Urothelium cell line (cell line): ENCODE measurements at places on chromosomes 4 and X.
A peak's percentile ranks its signal among the peaks of the same experiment; 100 is the strongest.

GRCh38 chr4:65393078-65393477 lies 277.2 kb downstream of the EPHA5 start:
- DNase-seq = no peak

DNA sequence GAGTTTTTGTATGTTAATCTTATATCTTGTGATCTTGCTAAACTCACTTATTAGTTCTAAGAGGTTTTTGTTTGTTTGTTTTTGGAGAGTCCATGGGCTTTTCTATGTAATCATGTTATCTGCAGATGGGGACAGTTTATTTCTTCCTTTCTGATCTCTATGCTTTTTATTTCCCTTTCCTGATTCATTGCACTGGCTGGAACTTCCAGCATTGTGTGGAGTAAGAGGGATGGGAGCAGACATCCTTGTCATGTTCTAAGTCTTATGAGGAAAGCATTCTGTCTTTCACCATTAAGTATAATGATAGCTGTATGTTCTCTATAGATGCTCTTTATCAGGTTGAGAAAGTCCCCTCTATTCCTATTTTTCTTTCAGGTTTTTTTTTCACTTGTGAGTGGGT lies 90.6 kb upstream of the TBC1D9 start:
- no peak for DNase-seq

DNA sequence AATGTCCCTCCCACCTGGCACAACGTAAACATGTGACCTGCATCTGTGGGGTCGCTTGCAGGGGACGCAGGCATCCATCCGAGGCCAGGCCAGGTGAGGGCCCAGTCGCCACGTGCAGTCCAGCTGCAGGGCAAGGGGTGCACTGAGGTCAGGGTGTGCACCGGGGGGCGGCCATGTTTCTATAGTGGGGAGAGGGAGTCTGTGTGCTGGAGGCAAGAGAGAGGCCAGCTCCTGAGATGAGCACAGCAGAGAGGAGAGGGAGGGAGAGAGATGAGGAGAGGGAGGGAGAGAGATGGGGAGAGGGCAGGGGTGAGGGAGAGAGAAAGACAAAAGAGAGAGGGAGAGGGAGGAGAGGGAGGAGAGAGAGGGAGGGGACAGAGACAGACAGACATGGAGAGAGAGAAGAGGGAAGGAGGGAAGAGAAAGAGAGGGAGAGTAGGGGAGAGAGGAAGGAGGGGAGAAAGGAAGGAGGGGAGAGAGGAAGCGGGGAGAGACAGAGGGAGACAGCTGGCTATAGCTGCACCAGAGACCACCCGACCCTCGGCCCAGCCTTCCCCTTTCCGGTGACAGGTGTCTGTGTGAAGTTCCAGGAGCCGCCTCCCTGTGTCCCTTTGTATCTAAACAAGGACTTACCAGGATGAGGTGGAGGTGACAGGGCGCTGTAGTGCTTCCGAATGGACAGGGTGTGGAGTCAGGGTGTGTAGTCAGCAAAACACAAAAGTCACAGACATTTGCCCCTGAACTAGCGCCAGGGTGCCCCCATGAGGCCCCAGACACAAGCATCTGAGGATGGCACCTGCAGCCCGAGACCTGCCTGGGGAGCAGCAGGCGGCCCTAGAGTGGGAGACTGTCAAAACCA lies 68.7 kb downstream of the ADRA2C start:
- no peak for DNase-seq

GRCh38 chrX:83916525-83916924 lies 55.6 kb downstream of the CYLC1 start:
- DNase-seq = peak; percentile 22

GRCh38 chr4:70874268-70875156 lies 27.7 kb upstream of the MOB1B start:
- no peak for DNase-seq

DNA sequence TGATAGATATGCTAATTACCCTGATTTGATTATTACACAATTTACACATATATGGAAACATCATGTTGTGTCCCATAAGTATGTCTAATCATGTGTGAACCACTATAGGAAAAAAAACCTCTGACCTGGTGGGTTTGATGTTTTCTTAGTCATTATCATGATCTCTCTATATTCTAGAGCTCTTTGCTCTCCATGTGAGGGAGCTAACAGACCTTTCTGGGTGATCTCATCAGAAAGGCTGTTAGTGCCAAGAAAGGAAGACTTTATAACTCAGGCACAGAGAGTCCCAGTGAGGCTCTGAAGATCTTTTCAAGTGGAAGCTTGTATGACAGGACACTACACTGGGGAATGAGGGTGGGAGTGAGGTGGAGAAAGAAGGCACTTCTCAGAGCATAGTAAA lies 527.7 kb upstream of the MAGEB2 start:
- peak; percentile 0 for DNase-seq

- peak; percentile 5 for DNase-seq
Observed at GRCh38 chrX:12548746-12549145, 242.5 kb upstream of the PRPS2 start.

- no peak for DNase-seq
Observed at GRCh38 chr4:13627178-13627605, 333 bp downstream of the BOD1L1 start.

GRCh38 chr4:48722509-48723446 lies 57.3 kb downstream of the FRYL start:
- DNase-seq = no peak

DNA sequence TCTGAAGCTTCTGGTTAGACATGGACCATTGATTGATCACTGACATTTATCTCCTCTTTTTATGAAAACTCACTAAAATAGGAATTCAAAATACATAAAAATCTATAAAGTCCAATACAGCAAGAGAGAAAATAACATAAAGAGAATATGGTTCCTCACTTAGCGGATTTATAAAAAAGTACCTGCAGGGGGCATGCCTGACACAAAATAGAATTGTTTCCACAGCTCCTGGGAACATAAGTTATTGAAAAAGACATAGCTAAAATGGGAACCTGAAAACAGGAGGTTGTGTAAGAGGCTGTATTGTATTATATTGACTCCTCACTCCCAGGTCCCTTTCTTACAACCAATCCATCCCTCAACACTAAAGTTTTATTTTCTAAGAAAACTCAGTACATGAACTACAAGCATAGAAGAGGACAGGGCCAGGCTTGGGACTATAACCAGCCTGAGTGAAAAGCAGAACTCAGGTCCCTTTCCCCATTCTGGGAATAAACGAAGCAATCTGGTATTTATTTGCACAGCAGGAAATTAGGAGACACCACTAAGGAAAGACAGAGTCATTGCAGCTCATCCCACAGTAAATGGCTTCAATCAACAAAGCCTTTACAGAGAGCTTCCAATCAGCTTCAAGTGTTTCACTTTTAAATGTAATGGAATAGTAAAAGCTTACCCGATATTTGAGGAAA lies 121.1 kb upstream of the NDST4 start:
- DNase-seq = peak; percentile 5

DNA sequence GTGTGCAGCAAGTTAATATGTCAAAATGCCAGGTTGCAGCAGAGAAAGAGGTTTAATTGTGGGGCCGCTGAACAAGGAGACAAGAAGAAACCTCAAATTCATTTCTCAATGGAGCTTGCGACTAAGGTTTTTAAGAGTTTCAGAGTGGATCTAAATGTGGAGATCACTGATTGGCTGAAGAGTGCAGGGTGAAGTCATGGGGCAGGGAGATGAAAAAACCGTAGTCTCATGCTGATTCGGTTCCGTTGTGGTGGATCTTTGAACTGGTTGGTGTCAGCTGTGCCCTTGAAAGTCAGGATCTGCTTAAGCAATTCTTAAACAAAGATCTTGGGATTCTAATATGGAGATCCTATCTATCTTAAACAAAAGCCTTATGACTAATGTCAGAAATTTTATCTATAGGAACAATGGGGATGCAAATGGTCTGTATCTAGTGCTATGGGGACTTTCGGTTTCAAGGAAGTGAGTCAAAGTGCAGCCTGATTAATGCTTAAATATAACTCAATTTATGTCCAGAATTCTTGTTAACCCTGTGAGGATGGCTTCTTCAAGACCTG lies 173.9 kb upstream of the CENPE start:
- DNase-seq = no peak

DNA sequence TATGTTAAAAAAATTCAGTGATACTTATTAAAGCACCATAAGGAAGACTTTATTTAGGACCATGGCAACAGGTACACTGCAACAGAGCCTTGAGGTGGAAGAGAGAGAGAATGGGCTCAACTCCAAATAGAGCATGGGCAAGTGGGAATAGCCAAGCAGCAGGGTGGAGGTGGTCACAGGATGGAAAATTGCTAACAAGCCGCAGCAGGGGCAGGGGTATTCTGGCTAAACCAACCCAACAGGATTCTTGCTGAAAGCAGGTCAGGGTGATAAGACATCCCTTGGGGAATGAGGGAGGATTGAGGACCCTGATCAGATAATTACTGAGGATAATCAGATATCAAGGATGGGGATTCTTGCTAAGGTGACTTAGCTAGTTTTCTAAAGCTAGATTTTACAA lies 177.5 kb downstream of the ZIC3 start:
- DNase-seq = no peak

DNA sequence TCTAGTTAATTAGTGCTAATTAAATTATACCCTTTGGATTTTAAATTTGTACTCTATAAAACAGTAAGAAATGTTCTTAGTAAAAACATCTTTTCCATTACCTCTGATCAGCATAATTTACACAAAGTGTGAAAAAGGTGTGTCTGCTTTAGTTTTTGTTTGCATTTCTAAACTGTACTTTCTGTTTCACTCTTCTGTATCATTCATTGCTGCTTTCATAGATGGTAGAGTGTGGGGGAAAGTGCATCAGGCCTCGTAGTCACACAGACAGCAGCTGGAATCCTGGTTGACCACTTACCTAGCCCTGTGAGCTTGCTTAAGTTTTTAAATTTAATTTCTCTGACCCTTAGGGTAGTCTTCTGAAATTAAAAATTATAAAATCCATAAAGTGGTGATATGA lies 275.4 kb upstream of the PITX2 start:
- no peak for DNase-seq

- peak; percentile 5 for DNase-seq
Observed at GRCh38 chr4:131052646-131053045, 1956.7 kb downstream of the C4orf33 start.

GRCh38 chr4:139584013-139584412 lies 28.0 kb upstream of the SETD7 start:
- DNase-seq = no peak

DNA sequence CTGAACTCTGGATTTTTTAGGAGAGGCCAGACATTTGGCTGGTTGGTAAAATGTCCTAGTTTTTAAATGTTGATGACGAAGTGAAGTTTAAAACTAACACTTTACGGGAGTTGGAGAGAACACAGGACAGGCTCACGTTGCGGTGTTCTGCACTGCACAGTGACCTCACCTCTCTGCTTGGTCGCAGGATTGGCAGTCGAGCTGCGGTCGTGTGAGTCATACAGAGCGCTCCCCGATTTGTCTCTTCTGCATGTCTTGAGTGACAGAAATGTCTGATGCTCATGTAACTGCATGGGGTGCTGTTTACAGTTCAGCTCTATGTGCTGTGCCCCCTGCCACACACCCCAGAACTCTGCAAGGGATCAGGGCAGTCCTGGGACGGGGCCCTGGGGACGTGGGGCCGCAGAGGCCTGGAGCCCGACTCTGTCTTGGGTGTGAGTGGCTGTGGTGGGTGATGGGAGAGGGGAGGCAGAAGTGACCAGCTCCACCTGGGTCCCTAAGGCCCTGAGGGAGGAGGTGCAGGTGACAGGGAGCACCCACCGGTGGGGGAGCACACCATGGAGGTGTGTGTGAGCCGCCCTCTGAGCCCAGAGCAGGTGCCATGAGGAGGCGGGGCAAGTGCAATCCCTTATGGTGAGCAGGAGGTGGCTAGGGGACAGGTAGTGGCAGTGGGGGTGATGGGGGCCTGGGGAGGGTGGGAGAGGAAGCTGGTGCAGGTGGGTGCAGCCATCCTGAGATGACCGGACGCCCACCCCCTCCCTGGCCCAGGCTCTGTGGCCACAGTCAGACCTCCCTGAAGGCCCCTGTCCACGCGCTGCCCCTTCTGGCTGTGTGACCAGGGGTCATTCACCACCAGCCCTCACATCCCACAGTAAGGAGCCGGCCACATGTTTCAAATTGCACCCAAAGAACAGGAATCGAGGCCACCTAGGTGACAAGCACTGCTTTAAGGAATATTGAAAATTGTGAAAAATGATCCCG lies 77.9 kb upstream of the ADRA2C start:
- peak; percentile 40 for DNase-seq

DNA sequence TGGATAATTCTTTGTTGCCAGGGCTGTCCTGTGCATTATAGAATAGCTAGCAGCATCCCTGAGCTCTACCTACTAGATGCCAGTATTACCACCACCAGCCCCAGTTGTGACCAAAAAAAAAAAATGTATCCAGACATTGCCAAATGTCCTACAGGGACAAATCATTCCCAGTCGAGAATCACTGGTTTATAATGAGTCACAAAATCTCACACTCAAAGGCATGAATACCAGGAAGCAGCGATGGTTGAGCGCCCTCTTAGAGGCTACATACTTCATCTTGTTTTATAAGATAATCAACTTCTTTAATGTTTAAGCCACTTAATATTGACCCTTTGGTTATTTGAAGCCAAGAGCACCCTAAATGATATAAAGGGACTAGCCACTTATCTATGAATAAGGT lies 297.3 kb downstream of the DHX15 start:
- DNase-seq = no peak
